Germinal center (tissue), 1 donor: ENCODE measurements at places on chromosomes 5 and 9.

DNA sequence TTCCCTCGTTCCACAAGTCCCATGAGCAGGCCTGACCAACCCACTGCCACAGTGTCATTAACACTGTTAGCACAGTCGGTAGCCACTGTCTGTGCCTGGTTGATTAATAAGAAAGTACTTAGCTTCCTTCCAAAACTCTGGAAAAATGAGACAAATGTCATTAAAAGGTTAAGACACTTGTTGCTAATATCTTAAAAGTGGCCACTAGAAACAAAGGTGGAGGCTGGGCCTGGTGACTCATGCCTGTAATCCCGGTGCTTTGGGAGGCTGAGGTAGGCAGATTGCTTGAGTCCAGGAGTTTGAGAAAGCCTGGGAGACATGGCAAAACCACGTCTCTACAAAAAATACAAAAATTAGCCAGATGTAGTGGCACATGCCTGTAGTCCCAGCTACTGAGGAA is 194.0 kb downstream of the PDZD2 start:
- no peak for DNase-seq

GRCh38 chr9:127980060-127980705 is 606 bp downstream of the EEIG1 start:
- no peak for DNase-seq

DNA sequence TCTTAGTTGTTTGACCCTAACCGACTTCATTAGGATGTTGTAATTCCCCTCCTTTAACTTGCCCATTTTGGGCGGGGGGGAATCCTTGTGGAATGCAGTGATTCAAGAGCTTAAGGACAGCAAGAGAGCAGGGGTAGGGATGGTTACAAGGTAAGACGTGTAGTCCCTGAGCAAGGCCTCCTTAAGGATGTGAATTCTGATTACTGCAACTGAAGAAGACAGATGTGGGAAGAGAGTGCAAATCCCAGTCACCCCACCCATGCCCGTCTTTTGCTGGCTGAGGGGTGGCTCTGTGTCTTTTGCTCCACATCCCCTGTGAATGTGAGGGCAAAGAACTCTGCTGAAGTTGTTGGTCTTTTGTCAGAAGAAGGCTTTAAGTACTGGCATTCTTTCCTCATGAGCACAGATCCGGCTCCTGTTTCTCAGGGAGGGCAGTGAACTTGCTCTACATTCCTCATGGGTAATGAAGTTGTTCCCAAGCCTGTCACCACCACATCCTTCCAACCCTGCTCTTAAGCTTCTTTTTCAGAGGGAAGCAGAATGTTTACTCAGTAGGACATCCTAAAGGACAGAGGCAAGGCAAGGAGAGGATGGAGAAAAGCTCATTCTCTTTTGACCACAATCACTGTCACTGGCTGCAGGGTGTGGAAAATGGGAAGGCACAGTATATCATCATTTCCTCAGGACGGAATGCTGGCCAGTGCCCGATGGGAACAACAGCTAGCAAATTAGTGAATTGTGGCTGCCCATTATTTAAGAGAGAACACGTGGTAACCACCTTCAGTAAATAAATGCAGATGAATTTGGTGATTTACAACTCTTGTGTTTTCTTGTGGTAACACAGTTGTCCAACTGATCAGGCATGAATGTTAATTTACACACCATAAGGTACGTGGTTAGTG is 61.5 kb downstream of the RAI14 start:
- DNase-seq = no peak

GRCh38 chr9:96655198-96655851 is at the start of gene PRXL2C:
TSS of gene PRXL2C (minus strand) at chr9:96655317. CDS start at chr9:96655281, 36 bp downstream.
- peak; percentile 54 for DNase-seq

DNA sequence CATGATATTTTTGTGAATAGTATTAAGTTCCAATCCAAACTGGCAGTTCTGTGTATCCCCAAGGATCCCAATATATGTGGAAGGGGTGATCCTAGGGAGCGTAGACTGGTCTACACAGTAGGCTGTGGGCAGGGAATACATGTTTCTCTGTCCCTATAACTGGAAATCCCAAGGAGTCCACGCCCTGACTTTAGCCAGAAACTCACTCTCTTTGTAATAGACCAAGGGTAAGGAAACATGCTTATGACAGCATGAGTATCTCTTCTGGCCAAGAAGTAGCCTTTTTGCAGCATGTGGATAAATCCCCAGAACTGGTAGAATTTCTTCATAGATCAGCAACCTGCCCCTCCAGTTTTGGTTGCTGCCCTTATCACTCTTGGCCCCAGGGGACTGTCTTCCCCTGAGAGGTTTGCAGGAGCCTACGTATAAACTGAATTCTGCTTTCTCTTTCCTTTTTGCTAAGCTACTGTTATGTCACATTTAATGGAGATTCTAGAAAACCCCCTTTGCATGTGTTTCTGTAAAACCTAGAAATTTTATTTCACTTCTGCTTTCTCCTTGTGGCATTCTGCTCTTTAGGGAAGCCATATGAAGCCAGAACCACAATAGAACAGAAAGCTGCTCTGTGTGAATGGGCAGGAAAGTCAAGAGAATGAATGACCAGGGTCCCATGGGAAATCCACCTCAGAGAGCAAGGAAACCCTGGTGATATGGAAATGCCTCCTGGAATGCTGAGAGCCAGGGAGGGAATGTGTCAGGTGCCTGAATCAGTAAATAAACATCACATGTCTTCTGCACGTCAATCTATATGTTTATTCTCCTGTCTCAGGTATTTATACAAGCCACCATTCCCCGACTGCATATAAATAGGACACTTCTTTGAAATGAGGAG is 3.5 kb downstream of the IFNA2 start:
- DNase-seq = peak; percentile 45

DNA sequence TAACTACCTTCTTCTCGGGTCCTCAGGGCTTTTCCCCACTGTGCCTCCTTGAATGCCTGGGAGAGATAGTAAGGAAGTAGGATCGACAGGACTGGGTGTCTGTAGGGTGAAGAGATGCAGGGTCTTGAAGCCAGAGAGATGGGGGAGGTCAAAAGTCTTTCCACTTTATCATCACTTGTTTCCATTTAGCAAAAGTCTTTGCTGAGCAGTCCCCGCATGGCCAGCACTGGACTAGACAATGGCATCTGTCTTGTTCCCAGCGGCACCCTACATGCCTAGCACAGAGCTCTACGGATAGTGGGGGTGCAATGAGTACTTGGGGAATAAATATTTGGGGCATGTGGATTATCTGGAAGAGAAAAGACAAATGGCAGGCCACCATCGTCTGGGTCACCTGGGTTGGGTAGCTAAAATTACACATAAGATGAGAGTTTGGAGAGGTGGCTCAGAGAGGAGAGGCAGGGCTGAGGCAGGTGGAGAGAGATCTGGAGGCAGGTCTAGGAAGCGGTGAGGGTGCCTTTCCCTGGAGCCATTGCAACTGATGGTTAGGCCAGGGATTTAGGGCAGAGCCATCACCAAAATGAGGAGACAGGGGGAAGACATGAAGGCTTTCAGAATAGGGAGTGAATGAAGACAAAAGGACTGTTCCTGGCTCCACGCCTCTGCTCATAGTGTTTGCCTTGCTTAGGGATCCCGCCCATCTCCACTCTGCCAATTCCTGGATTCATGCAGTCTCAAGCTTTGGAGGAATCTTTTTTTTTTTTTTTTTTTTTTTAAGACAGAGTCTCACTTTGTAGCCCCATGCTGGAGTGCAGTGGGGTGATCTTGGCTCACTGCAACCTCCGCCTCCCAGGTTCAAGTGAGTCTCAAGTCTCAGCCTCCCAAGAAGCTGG is 250.8 kb upstream of the KLF4 start:
- DNase-seq = no peak

DNA sequence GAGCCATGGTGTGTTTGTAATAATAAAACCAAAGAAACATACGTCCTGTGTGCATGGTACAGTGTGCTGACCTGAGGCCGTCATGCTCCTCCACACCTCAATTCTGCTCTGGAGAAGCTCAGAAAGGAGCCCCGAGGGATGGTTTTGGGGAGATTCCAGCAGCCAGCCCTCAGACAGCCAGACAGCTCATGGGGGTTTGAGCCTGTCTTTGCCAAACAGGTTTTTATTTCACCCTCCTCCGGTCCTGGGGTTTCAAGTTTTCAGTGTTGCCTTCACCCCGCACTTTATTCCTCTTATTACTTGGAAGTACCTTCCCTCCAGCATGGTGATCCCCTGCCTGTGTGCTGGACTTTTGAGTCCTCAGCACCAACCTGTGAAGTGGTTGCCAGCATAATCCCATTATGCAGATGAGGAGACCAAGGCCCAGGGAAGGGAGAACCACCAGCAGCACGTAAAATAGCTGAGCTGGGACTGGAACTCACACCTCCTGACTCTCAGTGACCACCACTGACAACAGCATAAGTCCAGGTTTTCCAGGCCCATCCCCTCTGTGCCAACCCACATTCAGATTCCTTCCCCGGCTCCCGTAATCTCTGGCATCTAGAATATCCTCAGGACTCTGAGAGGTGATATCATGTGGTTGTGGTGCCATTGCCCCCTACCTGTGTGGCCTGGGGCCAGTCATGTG is 35.1 kb downstream of the TGFBI start:
- no peak for DNase-seq

DNA sequence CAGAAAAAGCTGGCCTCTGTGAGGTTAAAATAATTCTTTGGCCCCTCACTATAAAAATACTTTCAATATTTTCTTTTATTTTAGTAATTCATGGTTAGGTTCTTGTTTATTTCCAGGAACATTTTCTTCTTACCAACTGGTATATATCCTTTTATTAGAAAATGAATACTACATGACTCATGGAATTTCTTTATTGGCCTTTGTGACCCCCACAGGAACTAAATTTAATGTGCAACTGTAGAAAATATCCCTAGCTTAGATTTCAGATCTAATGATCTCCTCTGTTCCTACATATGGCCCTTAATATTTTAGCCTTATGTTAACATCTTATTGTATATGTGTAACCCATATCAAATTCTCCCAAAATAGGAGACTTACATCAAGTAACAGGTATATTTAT is 429.9 kb downstream of the NR2F1-AS1 start:
- no peak for DNase-seq

DNA sequence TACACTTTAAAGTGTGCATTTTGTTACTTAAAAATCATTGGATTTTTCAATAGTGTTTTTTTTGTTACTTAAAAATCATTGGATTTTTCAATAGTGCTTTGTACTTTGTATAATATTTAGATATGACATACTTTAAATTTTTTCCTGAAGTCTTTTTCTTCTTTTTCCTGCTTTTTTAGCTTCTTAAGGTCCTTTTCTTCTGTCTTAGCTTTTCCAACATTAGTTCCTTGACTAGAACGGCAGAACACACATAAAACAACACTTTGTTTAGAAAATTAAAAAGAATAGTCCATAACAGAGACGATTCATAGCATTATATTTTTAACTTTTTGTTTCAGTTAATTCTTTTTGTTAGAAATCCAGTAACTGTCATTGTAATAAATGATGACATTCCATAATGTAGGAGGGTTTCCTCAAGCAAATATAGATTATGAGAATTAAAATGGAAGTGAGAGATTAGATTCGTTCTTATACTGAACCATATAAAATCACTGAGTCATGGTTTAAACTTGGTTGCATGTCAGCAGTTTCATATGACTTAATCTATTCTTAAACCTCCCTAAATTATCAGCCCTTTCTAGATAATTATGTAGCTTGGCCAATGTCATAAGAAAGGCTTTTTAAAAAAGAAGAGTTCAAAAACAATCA is 45.3 kb upstream of the RICTOR start:
- no peak for DNase-seq

DNA sequence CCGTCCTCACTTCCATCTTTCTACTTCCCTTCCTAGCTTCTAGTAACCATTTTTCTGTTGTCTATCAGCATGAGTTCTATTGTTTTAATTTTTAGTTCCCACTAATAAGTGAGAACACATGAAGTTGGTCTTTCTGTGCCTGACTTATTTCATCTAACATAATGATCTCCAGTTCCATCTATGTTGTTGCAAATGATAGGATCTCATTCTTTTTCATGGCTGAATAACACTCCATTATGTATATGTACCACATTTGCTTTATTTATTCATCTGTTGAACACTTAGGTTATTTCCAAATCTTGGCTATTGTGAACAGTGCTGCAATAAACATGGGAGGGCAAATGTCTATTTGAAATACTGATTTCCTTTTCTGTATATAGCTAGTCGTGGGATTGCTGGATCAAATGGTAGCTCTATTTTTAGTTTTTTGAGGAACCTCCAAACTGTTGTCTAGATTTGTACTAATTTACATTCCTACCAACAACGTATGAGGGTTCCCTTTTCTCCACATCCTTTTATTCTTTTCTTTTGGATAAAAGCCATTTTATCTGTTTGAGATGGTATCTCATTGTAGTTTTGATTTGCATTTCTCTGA is 50.3 kb downstream of the NSD1 start:
- DNase-seq = no peak

GRCh38 chr9:73434826-73435225 is 283.2 kb downstream of the ANXA1 start:
- no peak for DNase-seq

DNA sequence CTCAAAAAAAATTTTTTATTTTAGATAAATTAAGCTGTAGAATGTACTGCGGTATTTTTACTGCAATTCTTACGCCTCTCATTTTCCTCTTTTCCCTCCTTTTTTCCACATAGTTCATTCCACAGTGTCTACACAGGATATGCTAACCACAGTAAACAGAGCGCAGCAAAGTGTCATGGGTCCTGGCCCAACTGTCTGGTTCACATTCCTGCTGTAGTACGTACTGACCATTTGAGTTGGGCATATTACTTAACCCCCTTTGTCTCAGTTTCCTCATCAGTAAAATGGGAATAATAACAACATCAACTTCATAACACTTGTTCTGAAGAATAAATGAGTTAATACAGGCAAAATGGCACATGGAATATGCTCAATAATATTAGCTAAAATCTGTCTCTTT is 41.6 kb downstream of the SLC44A1 start:
- no peak for DNase-seq

- no peak for DNase-seq
Observed at GRCh38 chr5:99061299-99061698, 132.5 kb upstream of the CHD1 start.

- DNase-seq = no peak
Observed at GRCh38 chr9:134283111-134283515, 43.1 kb upstream of the RXRA start.

- no peak for DNase-seq
Observed at GRCh38 chr5:113147101-113147508, 170.5 kb downstream of the DCP2 start.

GRCh38 chr5:178349625-178350353 is 117.2 kb upstream of the PHYKPL start:
- no peak for DNase-seq

GRCh38 chr9:131629825-131630204 is 84.5 kb downstream of the PRRT1B start:
- DNase-seq = no peak

DNA sequence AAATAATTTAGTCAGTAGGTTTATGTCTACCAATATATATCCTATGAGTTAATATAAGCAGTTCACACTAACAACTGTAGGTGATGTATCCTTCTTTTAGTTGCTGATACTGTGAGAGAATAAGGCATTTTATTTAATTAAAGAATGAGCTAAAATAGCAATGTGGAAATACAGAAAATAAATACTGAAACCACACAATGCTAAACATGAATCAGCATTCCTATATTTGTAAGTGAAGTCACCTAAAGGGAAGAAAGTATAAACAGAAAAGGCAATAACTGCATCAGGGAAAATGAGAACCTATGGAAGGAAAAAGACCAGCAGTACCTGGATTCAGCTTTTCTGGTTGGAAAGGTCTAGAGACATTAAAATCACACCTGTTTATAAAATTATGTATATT is 336.0 kb downstream of the PDE4D start:
- DNase-seq = no peak

GRCh38 chr5:10591966-10592365 is 28.1 kb downstream of the ANKRD33B start:
- no peak for DNase-seq

GRCh38 chr5:141508798-141509611 is 20.1 kb downstream of the PCDHGC5 start:
- DNase-seq = no peak

GRCh38 chr5:100799166-100799565 is 103.9 kb downstream of the ST8SIA4 start:
- no peak for DNase-seq
